ENCODE measurements at places on chromosomes 1 and 21.

DNA sequence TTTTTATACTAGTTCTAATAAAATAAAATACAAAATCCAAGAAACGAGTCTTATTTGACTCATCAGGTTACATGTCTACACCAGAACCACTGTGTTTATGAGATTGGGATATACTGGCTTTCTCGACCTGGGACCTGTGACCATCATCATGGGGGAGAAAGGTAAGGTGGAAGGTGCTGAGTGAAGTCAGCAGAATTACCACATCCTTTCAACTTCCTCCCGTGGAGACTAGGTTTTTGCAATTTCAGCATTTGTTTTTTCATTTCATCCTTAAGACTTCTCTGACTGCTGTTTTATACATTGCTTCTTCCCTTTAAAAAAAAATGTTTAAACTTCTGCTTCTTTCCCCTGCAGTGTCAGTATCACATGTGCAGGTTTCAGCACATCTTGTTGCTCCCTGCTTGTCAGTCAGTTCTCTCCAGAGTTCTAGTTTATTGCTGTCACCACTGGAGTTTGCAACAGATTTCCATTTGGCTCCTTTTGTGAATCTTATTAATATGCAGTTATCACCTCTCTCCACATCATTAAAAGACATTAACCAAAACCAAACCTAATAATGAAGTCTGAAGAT, 60.4 kb upstream of the HAO2 start:
- DNase-seq, result no peak

DNA sequence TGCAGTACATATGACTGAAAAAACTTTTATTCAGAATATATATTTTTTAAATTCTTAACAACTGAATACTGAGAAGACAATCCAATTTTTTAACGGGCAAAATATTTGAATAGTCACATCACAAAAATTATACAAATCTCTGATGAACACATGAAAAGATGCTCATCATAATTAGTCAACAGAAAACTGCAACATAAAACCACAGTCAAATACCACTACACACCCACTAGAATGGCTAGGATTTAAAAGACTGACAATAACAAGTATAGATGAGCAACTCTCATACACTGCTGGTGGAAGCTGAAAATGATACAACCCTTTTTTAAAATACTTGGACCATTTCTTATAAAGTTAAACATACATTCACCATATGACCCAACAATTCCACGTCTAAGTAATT, 87.7 kb upstream of the TNFSF4 start:
- DNase-seq, result no peak

GRCh38 chr1:64470665-64471217, 812 bp downstream of the CACHD1 start:
- no peak for DNase-seq

DNA sequence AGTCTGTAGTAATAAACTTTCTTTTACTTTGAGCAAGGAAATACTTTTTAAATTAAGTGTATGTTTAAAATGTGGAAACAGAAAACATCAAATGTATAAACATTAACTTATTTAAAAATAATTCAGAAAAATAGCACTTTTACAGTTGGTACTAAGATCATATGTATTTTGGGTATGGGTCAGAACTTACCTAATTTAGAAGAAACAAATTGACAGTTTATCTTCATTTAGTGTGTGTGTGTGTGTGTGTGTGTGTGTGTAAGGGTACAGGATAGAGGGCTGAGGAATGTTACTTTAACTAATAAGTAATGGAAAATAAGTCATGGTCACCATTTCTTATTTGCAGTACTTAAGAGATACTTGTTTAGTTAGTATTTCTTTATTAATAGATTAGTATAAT, 3.3 kb downstream of the MAN1A2 start:
- no peak for DNase-seq

DNA sequence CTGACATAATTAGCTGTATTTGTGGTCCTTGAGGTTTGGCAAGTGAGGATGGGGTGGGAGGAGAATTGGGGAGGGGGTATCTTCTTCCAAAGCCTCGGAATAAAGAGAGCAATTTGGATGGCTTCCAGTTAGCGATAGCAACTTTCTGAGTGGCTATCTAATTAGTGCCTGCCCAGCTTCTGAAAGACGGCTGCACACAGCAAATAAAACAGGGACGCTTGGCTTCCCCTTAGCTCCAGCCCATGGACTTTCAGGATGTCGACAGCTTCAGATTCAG, 31.1 kb downstream of the KLHDC7A start:
- no peak for DNase-seq

DNA sequence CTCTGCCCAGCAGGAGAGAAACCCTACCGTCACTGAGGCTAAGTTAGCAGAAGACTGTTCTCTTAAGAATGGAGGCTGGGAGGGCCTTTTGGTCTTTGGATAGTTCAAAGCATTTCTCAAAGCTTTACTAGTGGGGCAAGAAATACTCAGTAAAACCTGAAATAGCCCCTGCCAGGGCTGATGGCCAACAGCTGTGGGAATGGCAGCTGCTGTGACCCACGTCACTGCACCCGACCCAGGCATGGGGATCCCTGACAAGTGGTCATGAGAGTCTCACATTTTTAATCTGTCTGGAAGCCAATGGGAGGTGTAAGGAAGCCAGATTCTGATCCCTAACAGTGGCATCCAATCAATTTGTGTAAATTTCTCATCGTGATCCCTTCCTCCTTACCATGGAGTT, 44.5 kb upstream of the ENAH start:
- DNase-seq, result no peak

GRCh38 chr1:92486251-92487077, at the start of gene GFI1:
Gene GFI1 (minus strand): TSS chr1:92486925. CDS start chr1:92483487, 3,438 bp downstream.
- DNase-seq, result no peak

All from midbrain (tissue), 1 donor.